ENCODE measurements at places on chromosomes 7 and 10.

- DNase-seq = no peak
These were observed 178.2 kb downstream of the ARL4A start for GRCh38 chr7:12865593-12865992.

- DNase-seq = no peak
These were observed 633.2 kb downstream of the TNS3 start for GRCh38 chr7:46948716-46949115.

DNA sequence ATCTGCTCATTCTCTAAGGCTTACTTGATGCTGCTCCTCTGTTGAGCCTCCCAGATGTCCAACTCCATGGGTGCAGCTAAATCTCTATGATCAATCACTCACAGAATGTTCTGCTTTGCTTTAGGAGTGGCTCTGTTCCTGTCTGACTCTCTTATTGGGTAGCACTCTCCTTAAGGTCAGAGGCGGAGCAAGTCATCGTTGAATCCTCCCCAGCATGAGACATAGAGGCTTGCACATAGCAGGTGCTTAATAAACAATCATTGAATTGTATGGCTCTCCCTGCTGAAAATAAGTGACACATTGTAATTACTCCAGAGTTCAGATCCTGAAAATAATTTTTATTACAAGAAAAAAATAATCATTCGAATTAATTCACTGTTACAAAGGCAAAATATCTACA is 69.7 kb downstream of the NPS start:
- no peak for DNase-seq

DNA sequence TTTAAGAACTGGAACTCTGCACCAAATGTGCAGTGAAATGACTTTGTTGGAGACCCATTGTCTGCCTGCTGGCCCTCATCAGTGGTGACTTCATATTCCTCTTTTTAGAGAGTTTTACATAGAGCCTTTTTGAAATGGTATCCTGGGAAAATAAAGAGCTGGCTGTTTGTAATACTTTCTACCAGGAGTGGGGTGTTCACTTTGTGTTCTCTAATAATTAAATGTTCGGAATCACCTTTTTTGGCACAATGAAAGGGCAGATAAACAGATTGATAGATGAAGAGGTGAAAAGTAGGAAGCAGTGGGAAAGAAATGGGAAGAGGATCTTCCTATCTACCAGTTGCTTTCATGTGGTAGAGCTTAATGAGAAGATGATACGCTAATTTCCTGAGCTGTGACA is 55.5 kb downstream of the PRPF18 start:
- DNase-seq = no peak

DNA sequence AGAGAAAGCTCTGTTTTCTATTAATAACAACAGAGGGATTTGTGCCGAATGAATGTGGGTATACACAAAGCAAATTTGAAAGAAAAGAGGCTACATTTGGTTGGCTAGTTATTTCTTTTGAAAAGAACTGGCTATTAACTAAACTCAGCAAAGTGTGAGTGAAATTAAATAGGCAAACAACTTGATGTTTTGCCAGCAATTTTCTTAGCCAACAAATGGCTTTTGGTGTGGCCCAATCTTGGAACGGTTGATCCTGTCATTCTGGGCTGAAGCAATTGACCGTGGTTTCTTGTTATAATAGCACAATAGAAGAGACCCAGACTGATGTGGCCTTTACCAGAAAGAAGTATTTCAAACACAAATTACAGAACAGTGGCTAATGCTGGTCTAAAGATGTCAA is 898.6 kb downstream of the KCNMA1 start:
- DNase-seq = no peak

- DNase-seq = no peak
These were observed 25.3 kb downstream of the EPHB4 start for GRCh38 chr7:100801833-100802568.

DNA sequence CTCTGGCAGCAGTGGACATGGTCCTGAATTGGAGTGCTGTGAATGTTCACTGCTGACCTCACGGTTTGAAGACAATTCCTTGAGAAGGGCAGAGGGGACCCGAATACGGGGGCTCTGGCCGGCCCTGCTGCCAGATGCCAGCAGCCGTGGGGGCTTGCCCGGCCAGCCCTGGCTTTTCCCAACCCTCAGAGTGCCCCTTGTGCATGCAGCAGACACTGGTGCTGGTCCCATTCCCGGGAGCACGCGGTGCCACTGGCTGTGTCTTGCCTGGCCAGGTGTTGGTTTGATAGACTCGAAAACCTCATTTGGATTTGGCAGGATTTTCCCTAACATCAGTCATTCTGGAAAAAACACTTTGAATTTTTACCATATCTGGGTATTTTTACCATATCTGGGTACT is 49.1 kb downstream of the LHPP start:
- no peak for DNase-seq

- no peak for DNase-seq
These were observed 14.8 kb downstream of the CD36 start for GRCh38 chr7:80653244-80653643.

GRCh38 chr10:37754538-37755323 is 102.7 kb downstream of the ZNF248 start:
- DNase-seq = no peak

- no peak for DNase-seq
These were observed 20.3 kb upstream of the SHH start for GRCh38 chr7:155832581-155832981.

- DNase-seq = no peak
These were observed 10.4 kb upstream of the ITGB8 start for GRCh38 chr7:20320322-20320721.

- DNase-seq = no peak
These were observed 15.0 kb downstream of the GARIN1A start for GRCh38 chr7:128687131-128687530.

GRCh38 chr7:29332875-29333855 is 138.6 kb downstream of the CHN2 start:
- DNase-seq = no peak
